Muscle of back (tissue), 13 donors: ENCODE measurements at places on chromosomes 5 and 9. TPM values are rescaled to one million over a fixed set of nuclear protein-coding genes. Genes with fewer than 3 reads are reported as not detected.

DNA sequence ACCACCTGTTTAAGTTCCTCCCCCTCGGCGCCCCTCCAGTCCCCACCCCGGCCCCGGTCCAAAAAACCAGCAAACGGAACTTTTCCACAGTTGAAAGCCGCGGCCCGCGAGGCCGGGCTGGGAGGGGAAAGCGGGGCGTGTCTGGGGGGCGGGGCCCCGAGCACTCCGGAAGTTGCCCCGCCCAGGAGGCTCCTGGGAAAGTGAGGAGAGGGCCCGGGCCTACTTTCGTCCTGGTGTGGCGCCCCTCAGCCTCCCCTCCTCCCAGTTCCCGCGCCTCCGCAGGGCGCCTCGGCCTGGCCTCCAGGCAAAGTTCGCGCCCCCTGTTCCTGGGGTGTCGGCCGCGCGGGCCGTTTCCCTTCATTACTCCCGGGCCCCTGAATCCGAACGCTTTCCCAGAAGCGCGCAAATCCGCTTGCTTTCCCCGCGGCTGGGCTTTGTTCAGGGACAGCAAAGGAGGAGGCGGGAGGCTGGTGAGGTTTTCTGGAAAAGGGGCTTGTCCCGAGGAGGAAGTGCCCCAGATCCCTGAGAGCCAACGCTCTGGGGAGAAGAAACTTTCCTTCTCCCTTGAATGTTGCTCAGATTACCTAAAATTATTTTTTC is 4.5 kb upstream of the DMRT3 start:
- peak; percentile 61 for DNase-seq

DNA sequence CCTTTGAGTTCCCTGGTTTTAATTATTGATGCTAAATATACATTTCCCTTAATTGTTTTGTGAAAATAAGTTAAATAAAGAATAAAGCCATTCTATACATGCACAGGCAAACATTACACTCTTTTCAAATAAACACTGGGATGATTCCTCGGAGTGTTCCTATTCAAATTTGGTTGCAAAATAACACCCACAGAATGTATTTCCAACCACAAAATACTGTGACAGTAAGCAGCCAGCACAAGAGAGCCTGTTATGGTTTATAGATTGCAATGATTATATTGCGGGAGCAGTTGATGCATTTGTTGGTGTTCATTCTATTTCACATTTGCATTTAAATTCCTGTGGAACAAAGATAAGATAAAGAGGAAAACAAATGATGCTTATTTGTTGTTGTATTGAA is 632.6 kb upstream of the WWC1 start:
- no peak for DNase-seq

DNA sequence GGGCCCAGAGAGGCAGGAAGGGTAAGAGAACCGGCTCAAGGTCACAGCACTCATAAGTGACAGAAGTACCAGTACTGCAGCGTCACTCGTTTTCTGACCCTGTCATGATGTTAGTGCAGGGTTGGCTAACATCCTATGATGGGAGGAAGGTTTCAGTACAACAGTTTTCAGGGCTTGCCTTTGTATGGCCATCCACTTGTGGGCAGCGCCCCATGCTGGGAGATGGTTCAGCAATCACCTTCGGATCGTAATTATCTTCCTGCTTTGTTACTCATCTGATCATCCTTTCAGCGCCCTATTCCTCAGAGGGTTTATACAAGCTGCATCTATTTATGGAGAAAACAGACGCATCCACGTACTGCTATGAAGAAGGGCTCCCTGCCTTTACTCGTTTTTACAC is 2.4 kb downstream of the MAP1B start:
- DNase-seq: no peak

DNA sequence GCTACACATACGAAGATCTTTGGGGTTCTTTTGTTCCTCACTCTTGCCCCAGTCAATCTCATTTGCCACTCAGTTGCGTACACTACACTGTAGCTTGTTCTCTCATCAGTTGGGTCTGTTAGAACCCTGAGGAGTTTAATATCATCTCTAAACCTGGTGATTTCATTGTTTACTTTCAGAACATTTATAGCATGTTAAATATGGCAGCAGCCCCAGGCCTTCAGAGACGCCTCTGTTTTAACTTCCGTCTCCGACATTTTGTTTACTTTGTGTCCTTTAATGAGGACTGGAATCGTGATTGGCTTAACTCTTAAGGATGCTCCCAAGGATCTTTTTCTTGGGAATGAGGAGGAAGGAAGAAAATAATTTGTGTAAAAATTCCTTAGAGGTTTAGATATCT is 510.1 kb downstream of the NR2F1-AS1 start:
- no peak for DNase-seq

- no peak for DNase-seq
Observed at GRCh38 chr5:124876566-124876965, 130.1 kb upstream of the ZNF608 start.

- DNase-seq: peak; percentile 1
Observed at GRCh38 chr5:133644000-133644865, 31.9 kb upstream of the FSTL4 start.

DNA sequence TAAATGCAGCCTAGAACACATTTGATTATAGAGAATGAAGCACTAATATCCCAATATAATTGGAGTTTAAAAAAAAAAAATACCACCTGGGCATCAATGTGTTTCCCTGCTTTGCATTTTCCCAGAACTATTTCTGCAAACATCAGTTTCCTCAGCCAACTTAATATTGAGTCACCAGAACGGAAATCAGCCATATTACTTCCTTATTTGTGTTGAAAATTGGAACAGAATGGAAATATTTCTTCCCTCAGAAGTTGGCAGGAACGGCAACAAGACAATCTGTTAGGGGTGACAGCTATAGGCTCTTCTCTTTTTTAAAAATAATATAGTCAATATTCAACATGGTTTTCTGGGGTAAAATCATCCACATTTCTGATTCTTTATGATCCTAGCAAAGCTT is 4.0 kb downstream of the MFAP3 start:
- DNase-seq: peak; percentile 4

GRCh38 chr9:88873635-88874034 is 117.6 kb upstream of the S1PR3 start:
- no peak for DNase-seq

DNA sequence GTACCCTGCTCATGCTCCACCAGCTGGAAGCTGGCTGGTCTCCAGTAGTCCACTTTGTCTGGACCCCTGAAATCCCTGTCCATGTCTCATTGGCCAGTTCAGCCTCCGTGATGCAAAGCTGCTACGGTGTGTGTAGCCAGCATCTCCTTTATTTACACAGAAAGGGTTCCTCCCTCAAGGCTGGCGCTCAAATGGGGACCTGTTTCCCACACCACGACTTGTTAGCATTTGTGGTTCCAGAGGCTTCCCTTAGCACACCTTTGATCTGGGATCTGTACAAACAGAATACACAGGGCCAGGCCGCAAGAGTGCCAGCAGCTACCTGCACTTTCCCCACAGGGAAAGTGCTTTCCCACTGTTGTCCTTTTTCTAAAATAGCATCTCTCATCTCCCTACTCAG is 5.7 kb upstream of the SMU1 start:
- no peak for DNase-seq

DNA sequence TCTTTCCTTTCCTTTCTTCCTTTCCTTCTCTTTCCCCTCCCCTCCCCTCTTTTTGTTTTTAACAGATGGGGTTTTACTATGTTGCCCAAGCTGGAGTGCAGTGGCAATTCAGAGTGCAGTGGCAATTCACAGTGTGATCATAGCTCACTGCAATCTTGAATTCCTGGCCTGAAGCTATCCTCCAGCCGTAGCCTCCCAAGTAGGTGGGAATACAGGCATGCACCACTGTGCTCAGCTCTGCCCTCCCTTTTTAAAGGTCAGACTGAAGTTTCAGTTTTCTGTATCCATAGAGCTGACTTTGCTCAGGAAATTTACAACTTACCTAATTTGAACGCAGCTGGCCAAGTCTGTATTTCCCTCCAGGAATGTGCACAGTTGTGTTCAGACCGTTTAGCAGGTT is 696 bp downstream of the CCL28 start:
- DNase-seq: no peak

DNA sequence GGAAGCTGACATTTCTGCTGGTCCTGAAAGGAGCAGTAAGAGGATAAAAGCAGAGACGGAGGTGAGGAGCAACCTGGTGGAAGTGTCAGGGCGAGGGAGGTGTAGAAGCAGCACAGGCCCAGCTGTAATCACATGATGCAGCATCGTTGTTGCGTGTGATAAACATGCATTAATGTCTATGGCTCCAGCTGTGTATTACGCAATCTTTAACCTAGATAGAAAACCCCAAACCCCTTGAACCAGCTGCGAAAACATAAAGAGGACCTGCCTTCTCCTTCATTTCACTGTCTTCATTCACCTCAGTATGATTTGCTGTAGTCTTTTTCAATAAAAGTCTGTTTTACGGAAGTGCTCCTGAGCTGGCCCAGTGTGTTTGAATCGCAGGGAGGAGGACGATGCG is 162.9 kb downstream of the NTRK2 start:
- DNase-seq: no peak

DNA sequence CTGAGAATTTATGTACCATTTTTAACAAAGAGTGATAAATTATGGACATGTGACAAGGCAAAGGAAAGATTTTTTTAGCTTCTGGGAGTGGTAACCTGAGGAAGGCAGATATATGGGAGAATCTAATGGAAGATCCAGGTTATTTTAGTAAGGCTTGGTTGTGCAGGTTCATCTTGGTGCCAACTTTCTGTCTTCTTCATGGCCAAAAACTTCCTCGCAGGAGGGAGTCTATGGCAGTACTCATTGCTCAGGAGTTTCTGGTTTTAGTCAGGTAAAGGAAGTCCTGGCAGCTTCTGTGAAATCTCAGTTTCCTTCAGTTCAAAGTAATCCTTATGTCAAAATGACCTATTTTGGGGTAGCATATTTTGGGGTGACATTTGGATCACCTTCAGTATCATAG is 248.3 kb upstream of the KCNN2 start:
- no peak for DNase-seq

SLF1 gene
- 8.5 TPM for polyA plus RNA-seq

- DNase-seq: no peak
Observed at GRCh38 chr9:8284884-8285283, 485.3 kb upstream of the DMAC1 start.

DNA sequence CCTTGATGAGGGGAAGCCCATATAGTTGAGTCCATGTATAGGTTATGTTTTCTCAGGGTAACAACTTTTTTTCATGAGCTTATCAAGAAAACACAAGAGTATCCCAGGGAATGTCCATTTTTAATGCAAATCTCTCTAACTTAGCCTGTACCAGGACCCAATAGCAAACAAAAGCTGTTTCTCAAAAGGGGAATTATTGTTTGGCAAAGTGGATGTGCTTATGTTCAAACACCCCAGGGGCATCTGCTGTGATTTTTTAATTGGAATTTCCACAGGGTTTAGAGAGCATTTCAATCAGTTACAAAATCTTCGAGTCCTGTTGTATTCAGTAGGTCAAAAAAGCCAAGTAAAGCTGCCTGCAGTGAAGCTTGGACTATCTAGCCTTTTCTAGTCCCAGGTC is 33.4 kb upstream of the CSNK1G3 start:
- no peak for DNase-seq
